ENCODE measurements at places on chromosomes 11 and 22.
A peak's percentile ranks its signal among the peaks of the same experiment; 100 is the strongest.

GRCh38 chr11:125215976-125216375, 51.4 kb downstream of the PKNOX2 start:
- DNase-seq: no peak

- peak; percentile 9 for DNase-seq
These were observed 755.8 kb downstream of the NTM start for GRCh38 chr11:132125988-132126871.

- no peak for DNase-seq
These were observed 1.4 kb downstream of the MYOD1 start for GRCh38 chr11:17720796-17721171.

- peak; percentile 90 for DNase-seq
These were observed 3.0 kb upstream of the GTSE1 start for GRCh38 chr22:46293577-46294260.

DNA sequence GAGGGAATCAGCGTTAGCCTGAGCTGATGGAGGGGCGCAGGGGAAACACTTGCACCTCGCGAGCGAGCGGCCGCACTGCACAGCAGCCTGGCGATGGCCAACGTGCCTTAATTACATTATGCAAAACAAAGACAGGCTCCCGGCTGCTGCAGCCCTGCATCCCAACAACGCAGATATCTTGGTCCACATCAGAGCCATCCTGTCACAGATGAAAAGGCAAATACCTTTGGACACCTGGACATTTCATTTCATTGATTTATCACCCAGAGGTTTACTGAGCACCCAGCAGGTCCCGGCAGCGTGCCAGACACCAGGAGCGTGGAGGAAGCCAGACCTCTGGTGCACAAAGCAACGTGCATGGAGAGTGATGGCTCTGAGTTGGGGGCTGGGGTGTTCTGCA, 843.0 kb downstream of the TBC1D22A start:
- DNase-seq: no peak

- DNase-seq: no peak
These were observed 102.2 kb downstream of the NAT10 start for GRCh38 chr11:34207487-34208180.

GRCh38 chr11:35553021-35553420, 27.6 kb upstream of the PAMR1 start:
- no peak for DNase-seq

- peak; percentile 66 for DNase-seq
These were observed 648 bp downstream of the FOSL1 start for GRCh38 chr11:65899356-65900124.

DNA sequence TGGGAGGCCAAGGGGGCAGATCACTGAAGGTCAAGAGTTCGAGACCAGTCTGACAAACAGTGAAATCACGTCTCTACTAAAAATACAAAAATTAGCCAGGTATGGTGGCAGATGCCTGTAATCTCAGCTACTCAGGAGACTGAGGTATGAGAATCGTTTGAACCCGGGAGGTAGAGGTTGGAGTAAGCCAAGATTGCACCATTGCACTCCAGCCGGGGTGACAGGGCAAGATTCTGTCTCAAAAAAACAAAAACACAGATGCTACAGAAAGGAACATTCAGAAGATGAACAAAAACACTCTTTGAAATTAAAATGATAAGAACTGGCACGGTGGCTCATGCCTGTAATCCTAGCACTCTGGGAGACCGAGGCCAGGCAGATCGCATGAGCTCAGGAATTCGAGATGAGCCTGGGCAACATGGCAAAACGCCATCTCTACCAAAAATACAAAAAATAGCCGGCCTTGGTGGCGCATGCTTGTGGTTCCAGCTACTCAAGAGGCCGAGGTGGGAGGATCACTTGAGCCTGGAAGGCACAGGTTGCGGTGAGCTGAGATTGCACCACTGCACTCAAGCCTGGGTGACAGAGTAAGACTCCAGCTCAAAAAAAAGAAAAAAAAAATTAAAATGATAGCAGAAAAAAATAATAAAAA, 8.5 kb downstream of the RAB6A start:
- DNase-seq: no peak

DNA sequence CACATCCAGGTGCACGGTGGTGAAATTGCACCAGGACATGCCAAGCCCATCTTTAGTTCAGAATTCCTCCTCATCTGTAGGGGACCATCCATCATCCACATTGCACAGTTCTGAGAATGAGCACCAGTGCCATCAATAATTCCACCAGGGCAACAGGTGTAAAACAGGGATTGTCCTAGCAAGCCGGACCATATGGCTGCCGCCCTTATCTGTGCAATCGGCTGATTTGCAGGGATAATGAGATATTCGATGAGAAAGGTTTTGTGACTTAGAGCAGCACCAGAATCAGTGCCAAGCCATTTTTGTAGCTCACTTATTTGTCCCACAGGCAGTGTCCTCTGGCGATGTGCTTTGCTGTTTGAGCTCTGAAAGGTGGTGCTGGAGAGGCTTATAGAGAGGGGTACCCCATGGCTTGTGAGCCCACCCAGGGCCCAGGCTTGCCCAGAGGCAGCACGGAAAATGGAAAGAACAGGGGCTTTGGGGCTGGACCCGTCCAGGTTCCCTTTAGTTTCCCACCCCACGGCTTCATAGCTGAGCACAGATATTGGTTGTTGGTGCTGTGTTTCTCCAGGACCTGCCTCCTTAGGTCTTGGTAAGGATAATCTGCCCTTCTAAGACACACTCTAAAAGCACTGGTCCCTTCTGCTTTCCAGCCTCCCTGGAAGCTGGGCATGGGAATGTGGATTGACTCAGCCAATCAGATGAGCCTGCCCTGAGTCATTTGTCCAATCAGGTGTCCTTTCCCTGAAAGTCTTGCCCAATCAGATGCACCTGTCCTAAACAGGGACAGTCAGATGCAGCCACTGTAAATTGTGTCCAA, 84.0 kb upstream of the SHANK2 start:
- no peak for DNase-seq

DNA sequence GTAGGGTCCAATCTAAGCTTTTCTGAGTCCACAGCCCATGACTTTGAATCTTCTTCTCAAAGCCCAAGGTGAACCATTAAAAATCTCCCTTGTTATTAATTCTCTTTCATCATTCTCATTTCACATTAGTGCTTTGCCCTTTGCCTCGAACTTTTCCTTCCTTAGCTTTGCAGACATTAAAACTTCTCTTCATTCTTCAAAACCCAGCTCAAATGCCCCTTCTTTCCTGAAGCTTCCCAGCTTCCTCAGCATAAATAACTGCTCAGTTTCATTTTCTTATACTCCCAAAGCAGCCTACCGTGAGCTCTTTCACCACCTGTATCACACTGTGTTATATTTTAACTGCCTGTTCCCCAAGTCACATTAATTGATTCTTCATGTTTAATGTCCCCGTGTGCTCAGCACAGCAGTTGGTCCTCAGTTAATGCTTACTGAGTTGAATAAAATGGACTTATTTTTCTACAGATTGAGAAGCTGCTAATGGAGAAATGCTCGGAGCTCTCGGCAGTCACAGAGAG, 62.0 kb downstream of the INSC start:
- DNase-seq: no peak

- no peak for DNase-seq
These were observed 104.2 kb downstream of the NAV2 start for GRCh38 chr11:19816817-19817216.

DNA sequence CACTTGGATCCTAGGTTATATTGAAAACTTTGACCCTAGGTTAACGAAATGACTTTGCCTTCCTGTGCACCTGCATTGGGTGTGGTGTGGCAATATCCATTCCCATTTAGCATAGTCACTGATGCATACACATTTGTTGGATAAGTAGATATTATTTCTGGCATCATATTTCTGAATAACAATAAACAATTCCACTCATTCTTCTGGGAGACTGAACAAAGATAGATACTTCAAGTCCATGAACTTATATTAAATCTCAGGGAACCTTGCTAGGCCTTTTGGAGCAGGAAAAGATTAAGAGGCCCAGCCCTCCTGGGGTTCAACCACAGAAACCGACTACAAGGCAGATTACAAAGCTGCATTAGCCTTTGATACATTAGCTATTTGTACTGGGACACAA, 118.9 kb downstream of the MSANTD4 start:
- DNase-seq: no peak

DNA sequence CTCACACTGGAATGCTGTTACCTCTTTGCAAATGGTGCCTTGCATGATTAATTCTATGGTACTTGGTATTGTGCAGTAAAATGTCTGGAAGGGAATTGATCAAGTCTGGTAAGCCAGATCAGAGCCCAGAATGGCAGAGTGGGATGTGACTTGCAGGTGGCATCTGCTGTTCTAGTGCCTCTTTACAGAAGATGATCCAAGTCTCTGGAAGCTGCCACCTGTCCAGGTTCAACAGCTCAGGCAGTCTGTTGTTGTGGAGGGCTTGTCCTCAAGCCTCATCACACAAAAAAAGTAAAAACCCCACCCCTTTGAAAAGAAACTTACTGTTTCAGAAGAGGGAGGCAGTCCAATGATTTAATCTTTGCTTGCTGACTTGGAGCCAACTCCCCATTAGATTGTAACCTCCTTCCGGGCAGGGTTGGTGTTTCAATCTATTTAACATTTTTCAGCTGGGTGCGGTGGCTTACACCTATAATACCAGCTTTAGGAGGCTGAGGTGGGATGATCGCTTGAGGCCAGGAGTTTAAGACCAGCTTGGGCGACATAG, 17.1 kb downstream of the ZNRF3 start:
- no peak for DNase-seq

GRCh38 chr22:18103527-18104269, 6.9 kb upstream of the TUBA8 start:
- DNase-seq: no peak

GRCh38 chr22:26860301-26860700, 202.9 kb downstream of the MIAT start:
- DNase-seq: no peak

DNA sequence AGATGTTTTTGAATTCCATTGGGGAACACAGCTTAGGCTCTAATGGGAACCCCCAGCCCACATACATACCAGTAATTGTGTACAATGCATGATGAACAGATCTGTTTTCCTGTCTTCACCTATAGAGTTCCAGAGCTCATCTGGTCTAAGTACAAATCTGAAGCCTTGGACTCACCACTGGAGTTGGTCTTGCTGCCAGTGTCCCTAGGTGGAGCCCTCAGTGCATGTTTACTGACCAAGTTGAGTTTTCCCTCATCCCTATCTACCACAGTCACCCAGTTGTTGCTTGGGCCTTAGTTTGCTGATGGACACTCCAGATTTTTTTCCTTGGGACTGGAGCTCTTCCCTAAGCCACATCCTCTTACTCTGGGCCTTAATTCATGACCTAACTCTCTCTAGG, 159.2 kb upstream of the DDI1 start:
- DNase-seq: no peak

DNA sequence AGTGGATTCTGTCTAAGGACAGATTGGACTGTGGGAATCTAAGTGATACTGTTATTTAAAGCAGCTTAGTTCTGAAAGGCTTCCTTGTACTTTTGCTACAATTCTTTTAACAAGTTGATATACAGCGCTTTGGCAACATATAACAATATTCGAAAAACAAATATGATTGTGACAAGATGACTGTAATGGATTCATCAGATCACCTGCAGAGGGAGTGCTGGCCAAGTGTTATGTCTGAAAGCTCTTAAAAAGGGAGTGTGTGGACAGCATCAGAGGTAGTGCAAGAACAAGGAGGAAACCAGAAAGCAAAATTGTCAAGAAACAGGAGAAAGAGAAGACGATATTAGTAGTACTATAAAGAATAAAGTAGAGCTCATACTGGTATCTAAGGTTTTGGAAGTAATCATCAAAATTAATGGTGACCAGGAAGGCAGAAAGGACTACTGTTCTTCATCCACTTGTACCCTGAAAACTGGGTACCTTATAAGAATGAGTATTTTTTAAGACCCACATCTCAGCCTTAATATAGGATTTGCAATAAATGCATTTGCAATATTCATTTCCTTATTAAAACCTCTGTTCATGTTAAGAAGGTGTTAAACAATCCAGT, 1112.0 kb upstream of the CCDC90B start:
- DNase-seq: no peak

DNA sequence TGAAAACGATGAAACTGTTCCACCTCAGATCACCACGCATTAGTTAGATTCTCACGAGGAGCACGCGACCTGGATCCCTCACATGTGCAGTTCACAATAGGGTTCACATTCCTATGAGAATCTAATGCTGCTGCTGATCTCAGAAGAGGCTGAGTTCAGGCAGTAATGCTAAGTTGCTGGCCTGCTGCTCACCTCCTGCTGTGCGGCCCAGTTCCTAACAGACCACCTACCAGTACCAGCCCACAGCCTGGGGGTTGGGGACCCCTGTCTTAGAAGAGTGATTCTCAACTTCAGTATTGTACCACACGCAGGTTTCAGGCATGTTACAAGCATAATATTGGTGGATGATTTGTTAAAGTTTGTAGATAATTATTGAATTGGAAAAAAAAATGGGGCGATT, 182.7 kb downstream of the BLID start:
- no peak for DNase-seq

DNA sequence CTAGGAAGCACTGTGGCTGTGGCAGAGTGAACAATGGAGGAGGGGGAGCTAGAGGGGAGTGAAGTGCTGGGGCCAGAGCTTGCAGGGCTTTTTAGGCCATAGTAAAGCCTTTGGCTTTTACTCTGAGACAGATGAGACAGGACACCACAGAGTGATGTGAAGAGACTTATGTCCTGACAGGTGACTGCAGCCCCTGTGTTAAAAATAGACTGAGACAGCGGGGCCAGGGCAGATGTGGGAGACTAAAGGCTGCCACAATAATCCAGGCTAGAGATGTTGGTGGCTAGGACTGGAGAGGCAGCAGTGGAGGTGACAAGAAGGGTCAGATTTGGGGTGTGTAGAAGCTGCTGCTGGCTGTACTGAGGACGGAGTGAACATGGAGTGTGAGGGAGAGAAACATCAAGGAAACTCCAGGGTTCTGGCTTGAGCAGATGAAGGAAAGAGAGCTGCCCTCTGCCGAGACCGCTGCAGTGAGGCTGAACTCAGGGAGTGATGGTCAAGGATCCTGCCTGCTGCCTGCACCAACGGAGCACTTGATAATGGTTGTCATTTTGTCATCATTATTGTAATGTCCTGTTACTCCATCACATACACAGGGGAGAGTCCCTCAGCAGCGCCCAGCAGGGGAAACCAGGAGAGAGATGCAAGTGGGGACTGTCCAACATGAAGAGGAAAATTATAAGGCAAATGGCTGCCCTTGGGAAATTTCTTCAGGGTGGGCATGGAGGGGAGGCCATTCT, 27.4 kb downstream of the SLC43A1 start:
- no peak for DNase-seq

- no peak for DNase-seq
These were observed 1.9 kb downstream of the EPS8L2 start for GRCh38 chr11:707817-708420.

- no peak for DNase-seq
These were observed 16.3 kb downstream of the APOL5 start for GRCh38 chr22:35733791-35734516.

DNA sequence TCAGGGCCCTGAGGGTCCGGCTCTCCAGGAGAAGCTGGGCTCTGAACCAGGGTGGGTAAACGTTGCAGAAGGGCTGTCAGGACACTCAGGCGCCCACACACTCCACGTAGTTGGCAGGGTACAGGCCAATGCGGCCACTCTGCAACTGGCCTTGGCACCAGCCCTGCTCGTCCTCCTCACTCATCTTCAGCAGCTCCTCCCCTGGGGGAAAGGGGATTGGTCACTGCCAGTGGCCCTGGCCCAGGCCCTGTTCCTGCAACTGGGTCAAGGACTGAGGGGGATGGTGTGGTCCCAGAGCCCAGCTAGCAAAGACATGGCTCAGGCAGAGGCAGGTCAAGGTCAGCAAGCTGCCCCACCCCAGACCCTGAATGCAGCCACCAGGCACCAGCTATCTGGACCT, 1.2 kb upstream of the ARFGAP2 start:
- no peak for DNase-seq

GRCh38 chr11:94129512-94130297, 1.1 kb downstream of the PANX1 start:
- no peak for DNase-seq

GRCh38 chr22:32622004-32622743, 147.6 kb downstream of the FBXO7 start:
- DNase-seq: no peak

Data from inflammatory macrophage (primary cell).